ENCODE measurements at places on chromosomes 5 and 9.

GRCh38 chr9:108225149-108225800, 630.5 kb downstream of the ACTL7B start:
- DNase-seq, result no peak

GRCh38 chr9:70484232-70485130, 70.0 kb upstream of the KLF9 start:
- peak; percentile 58 for DNase-seq

DNA sequence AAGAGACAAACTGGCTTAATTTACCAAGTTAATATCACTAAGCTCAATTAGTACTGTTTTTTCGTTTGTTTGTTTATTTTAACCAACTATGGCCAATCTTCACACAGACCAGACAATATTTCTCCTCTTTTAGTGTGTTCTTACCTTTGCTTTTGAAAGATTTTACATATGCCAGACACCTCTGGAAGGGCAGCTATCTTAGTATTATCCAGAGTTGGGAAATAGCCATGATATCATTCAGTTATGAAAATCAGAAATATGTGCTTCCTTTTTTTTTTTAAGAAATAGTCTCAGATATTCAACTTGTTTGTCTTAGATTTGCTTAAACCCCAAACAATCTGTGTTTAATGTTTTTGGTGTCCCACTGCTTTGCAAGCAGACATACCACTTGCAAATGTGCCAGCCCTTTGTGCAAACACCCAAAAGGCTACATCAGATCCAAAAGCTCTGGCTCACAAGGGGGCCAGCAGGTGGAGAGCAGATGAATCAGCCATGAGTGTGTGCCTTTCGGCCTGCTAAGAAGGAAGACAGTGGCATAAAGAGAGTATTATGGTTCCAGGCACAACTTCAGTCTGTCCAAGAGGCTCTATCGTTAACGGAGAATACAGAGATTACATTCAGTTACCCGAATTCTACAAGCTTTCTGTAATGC, 147.6 kb downstream of the EFNA5 start:
- no peak for DNase-seq

GRCh38 chr9:91199739-91200497, 161.8 kb downstream of the AUH start:
- DNase-seq, result no peak

DNA sequence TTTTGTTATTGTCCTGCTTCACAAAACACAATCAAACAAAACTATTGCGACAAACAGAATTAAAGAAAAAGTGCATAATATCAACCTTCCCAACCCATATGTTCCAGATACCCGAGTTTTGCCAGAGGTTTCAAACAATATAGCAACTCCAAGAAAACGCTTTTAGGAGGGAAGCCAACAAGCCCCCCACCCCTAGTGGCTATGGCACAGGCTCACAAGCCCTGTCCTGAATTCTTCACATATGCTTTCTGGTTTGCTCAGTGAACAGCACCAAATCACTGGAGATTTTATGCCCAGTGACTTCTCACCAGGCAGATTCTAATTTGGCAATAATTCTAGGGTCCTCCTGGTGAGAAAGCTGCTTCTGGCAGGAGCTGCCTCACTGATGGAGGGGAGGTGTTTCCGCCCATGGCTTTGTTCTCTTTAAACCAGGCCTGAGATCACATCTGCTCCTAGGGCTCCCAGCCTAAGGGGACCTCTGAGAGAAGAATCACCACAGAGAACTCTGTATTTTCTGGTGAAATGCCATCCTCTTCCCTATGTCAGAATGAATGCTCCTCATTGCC, 1982.4 kb downstream of the EFNA5 start:
- peak; percentile 5 for DNase-seq

- DNase-seq, result no peak
These were observed 372.6 kb upstream of the PRR16 start for GRCh38 chr5:120091376-120091948.

GRCh38 chr5:140249536-140249935, 53.4 kb downstream of the PFDN1 start:
- DNase-seq, result no peak

DNA sequence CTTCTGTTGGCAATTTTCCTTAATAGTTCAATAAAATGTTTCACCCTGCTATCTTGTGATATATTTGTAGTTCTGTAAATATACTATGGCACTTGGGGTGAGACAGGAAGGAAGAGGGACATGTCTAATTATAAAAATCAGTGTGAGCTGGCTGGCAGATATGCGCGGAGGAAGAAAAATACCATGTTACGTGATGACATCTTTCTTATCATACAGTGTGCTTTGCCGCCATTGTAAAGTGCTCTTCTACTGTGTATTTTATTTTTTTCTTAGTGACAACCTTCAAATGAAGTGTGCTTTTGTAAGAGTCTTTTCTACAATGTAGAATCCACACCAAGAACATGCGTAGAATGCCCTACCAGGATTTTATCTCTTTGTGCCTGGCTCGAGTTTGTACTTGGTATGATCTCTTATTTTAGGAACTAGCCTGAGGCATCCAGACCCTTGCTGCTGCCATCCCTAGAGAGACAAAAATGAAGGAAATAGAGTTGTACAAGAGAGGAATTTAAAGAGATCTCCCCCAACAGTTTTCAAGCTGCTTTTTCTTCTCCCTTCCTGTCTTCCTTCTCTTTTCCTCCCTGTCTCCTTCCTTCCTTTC, 46.7 kb upstream of the RIOK2 start:
- DNase-seq, result no peak

- DNase-seq, result no peak
These were observed 31.5 kb upstream of the ADRB2 start for GRCh38 chr5:148794729-148795561.

- no peak for DNase-seq
These were observed 117.9 kb upstream of the GRIA1 start for GRCh38 chr5:153372425-153373129.

- no peak for DNase-seq
These were observed 368.3 kb downstream of the ENC1 start for GRCh38 chr5:74272024-74272775.

- DNase-seq, result peak; percentile 27
These were observed 47.9 kb upstream of the FKTN start for GRCh38 chr9:105510024-105510423.

GRCh38 chr5:97832645-97833296, 649.7 kb upstream of the RIOK2 start:
- no peak for DNase-seq

- no peak for DNase-seq
These were observed 10.5 kb downstream of the NELFB start for GRCh38 chr9:137265496-137266161.

GRCh38 chr9:80292231-80292630, 720.5 kb downstream of the TLE4 start:
- no peak for DNase-seq

DNA sequence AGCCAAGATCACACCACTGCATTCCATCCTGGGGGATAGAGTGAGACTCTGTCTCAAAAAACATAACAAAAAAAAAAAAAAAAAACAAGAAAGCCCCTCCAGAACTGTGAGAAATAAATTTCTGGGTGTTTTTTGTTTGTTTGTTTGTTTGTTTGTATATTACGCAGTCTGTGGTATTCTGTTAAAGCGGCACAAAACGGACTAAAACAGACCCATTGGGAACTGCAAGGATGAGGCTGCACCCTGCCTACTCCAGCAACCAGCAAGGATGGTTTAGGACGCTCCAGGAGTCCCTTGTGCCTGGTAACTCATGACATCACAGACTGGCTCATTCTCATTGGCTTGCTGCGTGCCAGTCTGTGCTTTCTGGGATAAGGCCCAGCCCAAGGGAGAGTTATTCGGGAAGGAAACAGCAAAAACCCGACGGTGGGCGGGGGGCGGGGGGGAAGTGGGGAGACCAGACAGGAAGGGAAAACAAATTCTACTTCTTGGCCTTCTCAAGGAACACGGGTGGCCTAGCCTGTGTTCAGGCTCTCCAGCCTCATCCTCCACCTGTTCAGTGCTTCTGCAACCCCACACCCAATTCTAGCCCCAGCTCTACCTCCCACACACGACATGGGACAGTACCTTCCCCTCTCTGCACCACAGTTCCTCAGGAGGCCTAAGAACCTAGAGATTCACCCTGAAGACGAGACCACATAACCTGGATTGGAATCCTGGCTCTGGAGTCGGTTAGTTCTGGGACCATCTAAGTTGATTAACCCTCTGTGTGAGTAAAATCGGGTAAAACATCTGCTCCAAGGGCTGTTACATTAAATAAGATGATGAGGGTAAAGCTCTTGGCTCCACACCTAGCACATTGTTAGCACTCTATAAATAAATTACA, 2.8 kb downstream of the CD74 start:
- peak; percentile 94 for DNase-seq

DNA sequence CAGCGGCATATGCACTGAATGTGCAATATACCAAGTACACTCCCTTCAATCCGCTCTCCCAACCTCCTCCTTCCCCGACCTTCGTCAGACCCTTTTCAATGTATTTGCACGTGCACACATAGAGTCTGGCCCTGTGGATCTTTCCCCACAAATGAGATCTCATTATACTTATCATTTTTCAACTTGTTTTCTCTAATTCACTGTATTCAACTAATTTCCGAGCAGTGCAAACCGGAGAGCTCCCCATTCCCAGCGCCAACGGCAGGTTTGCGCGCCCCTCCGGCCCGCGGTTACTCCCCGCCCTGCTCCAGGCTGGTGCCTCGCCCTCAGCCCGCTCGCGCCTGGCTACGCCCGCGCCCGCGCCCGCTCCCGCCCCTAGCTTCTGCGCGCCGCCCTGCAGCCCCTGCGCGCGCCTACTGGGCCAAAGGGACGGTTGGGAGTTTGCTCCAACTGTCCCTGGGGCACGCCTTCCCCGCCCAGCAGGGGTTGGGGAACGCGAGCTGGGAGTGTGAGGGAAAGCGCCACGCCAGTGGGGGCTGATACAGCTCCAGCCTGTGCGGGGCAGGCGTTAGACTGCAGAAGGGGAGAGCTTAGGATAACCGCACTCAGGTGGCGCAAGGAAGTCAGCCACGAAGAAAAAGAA, 3.3 kb upstream of the CDC20B start:
- peak; percentile 76 for DNase-seq

GRCh38 chr5:73607228-73607627, 18.8 kb upstream of the ARHGEF28 start:
- DNase-seq, result no peak

GRCh38 chr5:149141957-149142851, 911 bp downstream of the ABLIM3 start:
- no peak for DNase-seq

GRCh38 chr5:67985686-67986387, 229.7 kb upstream of the PIK3R1 start:
- no peak for DNase-seq

GRCh38 chr5:10635867-10636350, 72.0 kb downstream of the ANKRD33B start:
- no peak for DNase-seq

- DNase-seq, result peak; percentile 24
These were observed 1078.3 kb downstream of the CDH12 start for GRCh38 chr5:21774801-21775200.

DNA sequence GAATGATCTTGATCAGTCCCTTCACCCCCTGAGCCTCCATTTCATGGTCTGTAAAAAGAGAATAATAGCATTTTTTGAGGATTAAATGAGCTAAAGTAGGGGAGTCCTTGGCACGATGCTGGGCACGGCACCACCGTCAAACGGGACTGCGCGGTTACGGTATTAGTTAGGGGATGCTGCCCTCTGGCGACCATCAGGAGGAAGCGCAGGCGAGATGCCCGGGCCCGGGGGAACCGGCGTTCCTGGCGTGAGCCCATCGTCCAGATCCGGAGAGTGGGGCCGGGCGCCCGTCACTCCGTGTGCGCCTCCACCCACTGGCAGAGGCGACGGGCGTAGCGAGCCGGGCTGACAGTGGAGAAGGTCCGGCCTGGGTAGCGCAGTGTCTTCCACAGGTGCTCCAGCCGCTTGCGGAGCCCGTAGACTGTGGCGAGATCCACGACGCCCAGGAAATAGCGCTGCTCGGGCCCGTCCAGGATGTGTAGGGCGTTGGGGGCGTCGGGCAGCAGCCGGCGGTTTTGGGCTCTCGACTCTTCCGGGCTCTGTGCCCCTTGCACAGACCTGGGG, 4.8 kb upstream of the ST6GALNAC4 start:
- peak; percentile 63 for DNase-seq

DNA sequence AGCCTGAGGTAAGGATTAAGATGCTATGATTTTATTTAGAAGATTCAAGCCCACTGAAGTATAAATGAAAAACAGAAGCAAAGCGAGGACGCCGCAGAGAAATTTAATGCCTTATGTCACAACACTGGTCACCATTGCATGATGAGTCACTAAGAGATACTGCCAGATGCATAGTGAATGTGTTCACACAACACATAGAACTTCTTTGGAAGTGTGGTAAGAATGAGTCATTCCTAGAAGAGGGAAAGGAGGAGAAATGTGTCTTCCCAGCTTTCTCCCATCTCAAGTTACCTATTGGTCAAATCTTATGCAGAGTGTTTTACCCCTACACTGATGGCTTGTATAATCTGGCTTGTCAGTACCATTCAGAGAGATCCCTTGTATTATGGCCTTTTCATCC, 465.3 kb upstream of the ARRDC3 start:
- DNase-seq, result peak; percentile 74

DNA sequence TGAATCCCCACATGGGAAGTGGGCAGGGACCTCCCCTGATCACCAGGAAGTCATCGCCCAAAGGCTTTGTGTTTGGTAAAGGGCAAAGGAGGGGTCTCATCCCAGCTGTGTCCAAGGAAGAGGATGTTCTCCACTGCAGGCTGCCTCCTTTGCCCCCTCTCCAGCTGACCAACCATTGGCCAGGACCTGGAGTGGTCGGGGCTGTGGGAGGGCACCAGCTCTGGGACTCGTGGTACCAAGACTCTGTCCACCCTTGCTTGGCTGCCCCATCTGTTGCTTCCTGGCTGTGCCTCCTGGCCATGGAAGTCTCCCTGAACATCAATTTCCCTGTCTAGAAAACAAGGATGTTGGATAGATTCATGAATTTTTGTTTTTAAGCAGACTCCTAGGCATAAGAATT, 34.1 kb downstream of the COL15A1 start:
- no peak for DNase-seq

DNA sequence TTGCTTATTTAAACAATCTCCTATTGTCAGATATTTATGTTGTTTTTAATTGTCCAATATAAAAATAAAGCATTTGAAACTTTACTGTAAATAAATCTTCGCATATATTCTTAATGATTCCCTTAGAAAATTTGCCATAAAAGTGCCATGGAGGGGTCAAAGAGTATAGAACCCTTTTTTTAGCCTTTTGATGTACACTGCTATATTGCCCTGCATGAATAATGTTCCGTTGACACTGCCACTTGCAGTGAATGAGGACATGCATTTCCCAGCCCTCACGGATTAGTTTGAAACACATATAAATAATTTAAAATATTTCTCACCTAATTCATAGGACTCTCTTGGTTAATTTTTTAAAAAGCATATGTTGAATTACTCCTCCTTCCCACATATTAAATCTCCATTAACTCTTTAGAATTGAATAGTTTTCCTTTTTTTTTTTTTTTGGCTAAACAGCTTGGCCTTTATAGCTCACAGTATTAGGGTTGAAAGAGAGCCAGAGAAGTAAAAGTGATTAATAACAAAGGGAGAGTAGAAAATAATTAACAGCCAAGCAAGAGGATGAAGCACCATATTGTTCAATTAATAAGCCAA, 129.8 kb upstream of the SGCD start:
- DNase-seq, result no peak

GRCh38 chr5:146607659-146608332, 91.8 kb upstream of the GPR151 start:
- no peak for DNase-seq
